GM23248 (cell line): ENCODE measurements at places on chromosomes 2 and 18.

DNA sequence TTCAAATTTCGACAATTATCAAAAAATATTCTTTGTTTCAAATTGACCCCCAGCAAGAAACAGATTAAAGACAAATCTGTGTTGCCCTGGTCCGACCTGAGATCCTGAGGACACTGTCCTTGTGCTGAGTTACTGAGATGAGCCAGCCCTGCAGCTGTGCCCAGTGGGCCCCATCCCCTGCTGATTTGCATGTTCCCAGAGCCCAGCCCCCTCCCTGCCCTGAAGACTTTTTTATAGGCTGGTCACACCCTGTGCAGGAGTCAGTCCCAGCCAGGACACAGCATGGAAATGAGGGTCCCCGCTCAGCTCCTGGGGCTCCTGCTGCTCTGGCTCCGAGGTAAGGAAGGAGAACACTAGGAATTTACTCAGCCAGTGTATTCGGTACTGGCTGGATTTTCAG lies 31.4 kb upstream of the ZNG1B start:
- no peak for DNase-seq

GRCh38 chr2:120631236-120631635 lies 104.4 kb upstream of the GLI2 start:
- DNase-seq: no peak

GRCh38 chr2:219829667-219830352 lies 202.4 kb downstream of the SLC4A3 start:
- DNase-seq: no peak

GRCh38 chr2:111910609-111911277 lies 12.3 kb downstream of the MERTK start:
- DNase-seq: no peak

GRCh38 chr2:101360232-101360631 lies 27.1 kb downstream of the CREG2 start:
- DNase-seq: peak; percentile 14

GRCh38 chr2:205524656-205525055 lies 157.6 kb upstream of the NRP2 start:
- no peak for DNase-seq

DNA sequence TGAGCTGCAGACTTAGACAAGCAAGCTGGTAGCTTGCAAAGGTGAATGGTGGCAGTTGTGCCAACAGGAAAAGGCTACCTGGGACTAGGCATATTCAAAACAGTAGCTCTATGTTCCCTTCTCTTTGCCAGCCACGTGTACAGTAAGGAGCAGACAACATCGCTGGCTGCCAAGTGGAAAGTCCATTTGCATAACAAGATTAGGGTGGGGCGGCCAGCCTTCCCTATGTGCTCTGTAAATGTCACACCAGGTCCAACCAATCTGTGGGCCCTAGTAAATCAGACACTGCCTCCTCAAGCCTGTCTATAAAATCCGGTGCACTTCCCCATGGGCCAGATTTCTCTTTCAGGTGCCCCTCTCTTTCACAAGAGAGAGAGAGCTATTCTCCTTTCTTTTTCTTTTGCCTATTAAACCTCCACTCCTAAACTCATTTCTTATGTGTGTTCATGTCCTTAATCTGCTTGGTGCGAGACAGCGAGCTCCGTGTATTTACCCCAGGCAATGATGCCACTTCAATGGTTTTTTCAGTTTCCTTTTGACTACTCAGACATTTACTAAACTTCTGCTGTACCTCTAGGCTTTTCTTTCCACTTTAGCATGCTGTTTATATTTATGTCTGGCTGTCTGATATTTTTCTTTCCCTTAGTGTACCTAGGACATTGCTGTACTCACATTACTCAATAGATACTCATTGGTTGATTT lies 297.4 kb upstream of the GCFC2 start:
- no peak for DNase-seq

GRCh38 chr18:31684279-31685096 lies at the start of gene B4GALT6:
Gene B4GALT6 (minus strand): TSS chr18:31684581. CDS start chr18:31684426, 155 bp downstream.
- DNase-seq: peak; percentile 41

DNA sequence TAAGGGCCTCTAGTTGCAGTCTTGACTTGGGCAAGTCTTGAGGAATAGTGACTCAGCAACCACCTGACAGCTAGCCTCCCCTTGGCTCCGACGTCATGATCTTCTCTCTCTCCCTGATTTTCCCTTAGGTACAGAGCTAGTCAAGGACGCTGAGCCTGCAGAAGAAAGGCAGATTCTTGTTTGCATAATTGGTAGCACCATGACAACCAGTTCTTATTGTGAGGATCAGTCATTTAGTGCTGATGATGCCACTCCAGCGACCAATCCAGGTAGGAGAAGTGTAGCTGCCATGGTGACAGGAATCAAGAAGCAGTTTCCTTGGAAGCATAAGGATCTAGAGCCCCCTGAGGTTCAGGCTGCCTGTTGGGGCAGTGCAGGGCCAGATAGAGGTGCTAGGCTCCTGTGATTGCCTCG lies 2.8 kb upstream of the RESP18 start:
- no peak for DNase-seq

DNA sequence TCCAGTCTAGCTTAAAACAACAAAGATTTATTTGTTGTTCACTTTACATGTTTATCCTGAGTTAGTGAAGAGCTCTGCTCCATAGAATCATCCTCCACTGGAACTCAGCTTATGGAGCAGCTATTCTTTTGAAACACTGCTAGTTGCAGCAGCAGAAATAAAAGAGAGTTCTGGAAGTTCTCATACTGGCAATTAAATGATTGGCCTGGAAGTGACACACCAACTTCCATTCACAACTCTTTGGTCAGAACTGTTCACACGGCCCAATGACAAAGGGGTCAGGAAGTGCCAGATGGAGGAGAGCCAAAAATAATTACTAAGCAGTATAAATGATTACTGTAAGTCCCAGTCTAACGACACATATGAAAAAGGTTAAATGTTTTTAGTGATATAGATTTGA lies 39.1 kb downstream of the FBXO11 start:
- peak; percentile 91 for DNase-seq

- DNase-seq: no peak
Observed at GRCh38 chr18:21853016-21853415, 112.4 kb downstream of the MIB1 start.

GRCh38 chr2:219689676-219690628 lies 62.5 kb downstream of the SLC4A3 start:
- DNase-seq: peak; percentile 70

DNA sequence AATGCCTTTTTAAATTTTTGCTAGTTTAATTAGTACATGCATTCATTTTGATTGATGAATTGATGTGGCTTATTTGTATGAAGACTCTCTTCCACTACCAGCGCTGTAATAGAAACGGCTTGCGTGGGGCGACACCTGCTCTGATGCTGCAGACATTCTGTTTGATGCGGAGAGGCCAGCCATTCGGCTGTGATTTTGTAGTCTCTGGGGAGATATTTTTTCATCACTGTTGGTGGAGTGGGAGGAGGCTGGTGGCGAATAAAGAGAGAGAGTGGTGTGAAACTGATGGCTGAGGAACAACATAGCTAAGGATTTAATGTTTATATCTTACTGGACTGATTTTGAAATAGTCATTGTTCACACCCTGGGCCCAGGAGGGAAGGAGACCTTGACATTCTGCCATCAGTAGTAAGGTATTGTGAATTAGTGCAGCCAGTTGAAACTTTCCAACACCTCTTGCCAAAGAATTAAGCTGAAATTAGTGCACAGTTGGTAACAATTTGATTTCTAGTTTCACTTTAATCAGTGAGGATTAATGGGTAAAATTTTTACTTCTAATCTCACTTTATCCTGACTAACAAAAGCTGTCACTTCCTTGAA lies 224.1 kb downstream of the MTX2 start:
- DNase-seq: no peak

DNA sequence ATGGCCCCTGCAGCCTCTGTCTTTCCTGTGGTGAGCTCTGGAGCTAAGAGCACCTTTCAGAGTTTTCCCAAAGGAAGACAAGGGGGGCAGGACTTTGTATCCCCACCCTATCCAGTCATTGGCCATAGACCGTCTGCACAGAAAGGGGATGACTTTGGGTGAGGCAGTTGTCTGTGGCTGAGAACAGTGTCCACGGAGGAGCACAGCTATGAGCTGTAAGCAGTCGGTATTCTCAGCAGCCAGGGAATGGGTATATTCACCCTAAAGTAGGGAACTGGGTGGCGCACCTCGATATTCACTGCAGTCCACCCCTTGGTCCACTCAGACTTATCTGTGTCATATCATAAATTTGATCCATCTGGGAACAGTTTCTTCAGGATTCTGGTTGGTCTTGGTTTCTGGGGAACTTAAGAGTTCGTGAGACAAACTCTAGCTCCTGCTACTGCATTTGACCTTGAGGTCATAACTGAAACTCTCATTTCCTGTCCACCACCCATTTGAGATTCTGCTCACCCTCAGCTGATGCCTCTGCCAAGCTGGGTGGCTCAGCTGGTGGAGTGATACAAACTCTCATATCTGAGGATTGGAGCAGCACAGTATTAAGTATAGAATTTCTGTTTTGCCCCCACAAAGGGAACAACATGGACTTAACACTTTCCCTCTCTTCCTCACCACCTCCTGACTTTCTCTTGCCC lies 45.2 kb upstream of the SCG2 start:
- peak; percentile 25 for DNase-seq

GRCh38 chr18:21054252-21054821 lies 57.3 kb downstream of the ROCK1 start:
- no peak for DNase-seq

DNA sequence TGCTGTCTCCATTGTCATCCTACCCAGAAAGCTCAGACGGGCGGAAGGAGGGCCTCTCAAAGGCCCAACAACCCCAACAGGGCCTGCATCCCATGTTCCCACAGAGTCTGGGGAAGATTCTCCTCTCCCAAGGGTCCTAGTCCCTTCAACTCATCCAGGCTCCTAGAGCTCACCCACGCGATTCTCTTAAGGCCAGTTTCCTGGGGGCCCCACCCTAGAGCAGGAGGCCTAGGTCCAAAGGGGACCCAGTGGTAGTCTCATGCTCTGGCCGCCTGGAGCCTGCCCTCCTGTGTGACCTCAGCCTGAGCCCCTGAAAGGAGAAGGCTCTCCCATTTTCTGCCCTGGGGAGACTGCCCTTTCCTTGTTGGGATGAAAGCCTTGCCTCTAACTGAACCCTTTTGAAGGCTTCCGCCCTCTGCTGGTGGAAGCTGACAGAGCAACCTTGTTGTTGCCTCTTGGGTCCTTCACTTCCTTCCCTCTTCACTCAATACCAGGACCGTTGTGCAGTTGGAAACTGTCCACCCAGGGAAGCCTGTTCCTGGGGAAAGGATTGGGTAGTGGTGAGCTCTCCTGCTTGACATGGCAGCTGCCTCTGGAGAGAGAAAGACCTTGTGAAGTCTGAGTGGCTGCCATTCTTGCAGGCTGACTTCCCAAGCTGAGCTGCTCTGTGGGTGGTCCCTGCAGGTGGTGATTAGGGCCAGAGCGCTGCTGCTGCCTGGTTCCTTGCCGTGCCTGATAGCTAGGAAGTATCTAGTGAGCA lies 86.0 kb upstream of the ALPP start:
- peak; percentile 66 for DNase-seq

- DNase-seq: no peak
Observed at GRCh38 chr2:241469746-241470145, 38.6 kb downstream of the STK25 start.

DNA sequence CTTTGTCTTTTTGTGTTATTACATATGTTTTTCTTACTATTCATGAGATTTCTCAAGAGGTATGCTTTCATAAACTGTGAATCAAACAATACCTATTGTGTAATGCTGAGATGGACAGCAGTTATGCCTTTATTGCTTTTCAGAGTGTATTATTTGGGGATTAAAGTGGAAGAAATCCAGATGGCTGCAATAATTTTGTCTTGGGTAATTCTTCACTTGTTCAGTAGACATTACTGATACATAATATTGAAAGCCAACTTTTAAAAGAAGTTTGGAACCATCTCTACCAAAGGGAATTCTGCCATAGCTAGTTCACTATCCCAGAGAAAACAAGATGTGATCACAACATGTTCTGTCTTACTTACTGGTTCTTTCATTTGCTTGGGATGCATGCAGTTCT lies 253.4 kb upstream of the ZSWIM2 start:
- DNase-seq: no peak

DNA sequence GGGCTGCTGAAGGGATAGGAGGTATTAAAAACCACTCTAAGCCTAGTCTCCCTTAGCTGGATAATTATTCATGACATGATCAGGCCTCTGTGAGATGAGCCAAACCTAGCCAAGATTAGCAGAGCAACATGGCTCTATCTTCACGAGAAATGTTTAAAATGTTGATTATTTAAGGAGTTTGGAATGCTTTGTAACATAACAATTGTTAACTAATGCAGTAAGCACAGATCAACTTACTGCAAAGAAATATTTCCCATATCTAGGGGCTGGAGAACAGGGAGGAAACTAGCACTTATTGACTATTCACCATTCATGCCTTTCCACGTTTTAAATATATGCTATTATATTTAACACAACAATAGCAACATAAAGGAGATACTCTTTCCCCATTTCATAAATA lies 833.7 kb upstream of the CHAC2 start:
- DNase-seq: no peak

DNA sequence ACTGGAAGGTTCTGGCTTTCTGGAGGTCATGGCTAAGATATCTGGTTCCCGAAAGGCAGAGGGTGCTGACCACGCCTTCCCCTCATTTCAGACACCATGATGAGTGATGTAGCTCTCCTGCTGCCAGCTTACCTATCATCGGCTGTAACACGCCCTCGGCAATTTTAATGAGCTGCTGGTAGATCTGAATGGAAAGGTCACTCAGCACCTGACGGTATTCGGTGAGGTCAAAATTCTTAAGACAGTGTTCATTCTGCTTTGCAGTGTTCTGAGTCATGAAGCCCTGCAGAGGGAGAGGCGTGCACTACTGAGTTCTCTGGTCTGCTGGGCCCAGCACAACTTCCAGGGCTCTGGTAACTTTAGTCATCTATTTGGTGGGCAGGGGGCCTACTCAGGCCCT lies 25.7 kb upstream of the ACAA2 start:
- peak; percentile 58 for DNase-seq

GRCh38 chr2:17334300-17334699 lies 183.9 kb downstream of the RAD51AP2 start:
- no peak for DNase-seq

DNA sequence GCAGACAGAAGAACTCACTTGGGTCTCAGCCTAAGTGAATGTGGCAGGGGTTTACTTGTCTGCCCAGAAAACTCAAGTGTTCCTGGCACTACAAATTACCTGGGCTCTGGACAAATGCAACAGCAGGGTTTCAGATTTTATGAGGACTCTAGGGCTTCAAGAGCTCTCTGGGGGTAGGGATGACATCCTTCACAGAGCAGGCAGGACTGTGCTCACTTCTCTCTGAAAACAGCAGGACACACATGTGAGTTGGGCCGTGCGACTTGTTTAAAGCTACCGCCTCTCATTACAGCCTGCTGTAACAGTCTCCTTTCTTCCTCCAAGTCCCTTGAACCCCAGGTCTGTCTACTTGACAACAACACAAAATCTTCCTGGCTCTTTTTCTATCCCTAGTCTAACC lies 212.6 kb downstream of the EN1 start:
- no peak for DNase-seq

- no peak for DNase-seq
Observed at GRCh38 chr2:42229949-42230348, 60.8 kb downstream of the EML4 start.

- peak; percentile 72 for DNase-seq
Observed at GRCh38 chr18:80157708-80158343, 48.8 kb downstream of the ADNP2 start.

GRCh38 chr2:217790195-217790594 lies 212.6 kb downstream of the TNS1 start:
- no peak for DNase-seq
